Large intestine (tissue), 12 donors: ENCODE measurements at places on chromosomes 7 and 10. TPM values are rescaled to one million over a fixed set of nuclear protein-coding genes. Genes with fewer than 3 reads are reported as not detected.

- no peak for DNase-seq
Measured at GRCh38 chr10:72201293-72201692, 14.5 kb upstream of the ANAPC16 start.

DNA sequence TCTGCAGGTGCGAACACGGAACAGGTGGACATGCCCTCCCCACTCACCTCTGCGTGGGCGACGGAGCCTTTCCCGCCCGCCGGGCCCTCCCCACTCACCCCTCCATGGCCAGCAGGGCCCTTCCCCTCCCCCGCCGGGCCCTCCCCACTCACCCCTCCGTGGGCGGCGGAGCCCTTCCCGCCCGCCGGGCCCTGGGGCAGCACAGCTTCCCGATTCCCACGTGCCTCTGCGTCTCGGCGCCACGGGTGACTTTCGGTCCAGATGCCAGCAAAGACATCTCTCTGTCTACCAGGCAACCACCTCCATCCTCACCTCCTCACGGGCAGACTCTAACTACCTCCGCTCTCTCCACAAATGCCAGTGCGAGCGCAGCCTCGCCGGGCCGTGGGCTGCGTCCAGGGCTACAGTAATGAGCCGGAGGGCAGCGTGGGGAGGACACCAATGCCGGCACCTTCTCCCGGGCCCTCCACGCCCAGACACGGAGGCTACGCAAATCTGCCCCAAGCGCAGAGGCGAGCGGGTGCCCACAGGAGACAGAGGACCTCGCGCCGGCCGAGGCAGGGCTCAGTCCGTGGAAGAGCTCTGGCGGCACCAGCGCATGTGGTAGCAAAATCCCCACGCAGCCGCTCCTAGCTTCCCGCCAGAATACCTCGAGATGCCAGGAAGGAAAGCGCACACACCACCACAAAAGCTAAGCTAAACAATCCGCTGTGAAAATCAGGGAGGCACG lies 21.8 kb downstream of the GPER1 start:
- no peak for DNase-seq

DNA sequence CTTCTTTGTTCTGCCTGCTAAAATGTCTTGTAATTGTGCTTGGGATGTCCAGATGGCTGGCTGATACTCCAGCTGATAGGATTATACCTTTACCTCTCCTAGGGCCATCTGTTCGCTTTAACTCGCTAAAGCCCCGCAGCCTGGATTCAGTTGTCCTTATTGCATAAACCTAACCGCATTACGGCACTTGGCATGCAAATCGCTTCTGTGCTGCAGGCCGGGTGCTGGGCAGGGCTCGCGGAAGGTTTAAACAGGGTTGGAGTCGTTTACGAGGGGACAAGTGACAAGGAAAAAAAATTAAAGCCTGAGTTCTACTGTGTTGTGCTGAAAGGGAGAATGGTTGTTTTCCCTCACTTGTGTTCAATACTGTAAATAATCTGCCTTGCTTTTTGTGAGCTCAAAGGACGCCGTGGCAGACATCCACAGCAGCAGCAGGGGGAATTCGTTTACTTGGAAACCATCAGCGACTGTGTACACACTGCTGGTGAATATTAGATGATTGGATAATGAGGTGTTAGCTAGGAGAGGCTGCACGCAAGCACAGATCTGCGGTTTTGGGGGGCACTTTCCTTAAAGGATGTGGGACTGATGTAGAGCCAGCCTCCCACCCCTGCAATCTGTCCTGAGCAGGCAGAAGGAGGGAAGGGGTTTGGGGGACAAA lies 93.0 kb downstream of the EBF3 start:
- DNase-seq, result peak; percentile 26

- DNase-seq, result peak; percentile 29
Measured at GRCh38 chr10:93357680-93358079, 124.5 kb downstream of the MYOF start.

- DNase-seq, result no peak
Measured at GRCh38 chr10:102779680-102780526, 36.2 kb downstream of the WBP1L start.

DNA sequence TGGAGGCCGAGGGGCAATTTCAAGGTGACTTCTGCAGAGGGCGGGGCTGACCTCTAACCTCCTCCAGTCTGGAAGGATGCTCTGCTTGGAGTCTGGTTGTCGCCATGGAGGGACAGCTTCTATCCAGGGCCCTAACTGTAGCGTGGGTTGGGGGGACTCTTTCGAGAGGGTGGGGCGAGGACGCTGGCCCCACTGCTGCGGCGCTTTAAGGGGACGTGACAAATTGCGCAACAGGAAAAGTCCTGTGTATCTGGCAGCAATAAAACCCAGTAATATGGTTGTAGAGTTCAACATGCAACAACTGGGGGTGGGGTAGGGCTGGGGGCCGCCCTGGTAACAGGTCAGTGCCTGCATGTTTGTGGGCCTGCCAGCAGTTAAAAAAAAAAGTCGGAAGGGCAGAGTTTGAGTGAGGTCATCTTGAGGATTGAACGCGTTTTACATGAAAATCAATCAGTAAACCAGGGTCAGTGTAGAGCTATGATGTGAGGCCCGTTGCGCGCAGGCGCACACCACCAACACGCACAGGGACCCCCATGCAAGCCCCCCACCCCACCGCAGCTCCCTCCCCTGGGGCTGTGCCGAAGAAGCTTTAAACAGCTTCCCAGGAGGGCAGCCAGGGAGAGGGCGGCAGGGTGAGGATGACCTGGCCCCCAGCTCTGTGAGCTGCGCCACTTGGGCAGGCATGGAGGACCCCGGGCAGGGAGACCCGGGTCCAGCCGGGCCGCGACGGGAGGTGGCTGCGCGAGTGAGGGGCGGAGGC lies 4.3 kb downstream of the SHH start:
- peak; percentile 94 for DNase-seq

PAPOLB gene
- 0.03 TPM for polyA plus RNA-seq

PNLIPRP2 gene
- polyA plus RNA-seq, result 11.9 TPM
